ENCODE measurements at places on chromosomes 12 and 14. TPM values are rescaled to one million over a fixed set of nuclear protein-coding genes. Genes with fewer than 3 reads are reported as not detected.

Gene STON2
- polyA plus RNA-seq, result 14.8 TPM

Gene CEBPE
- not detected for polyA plus RNA-seq

Gene ANKS1B
- polyA plus RNA-seq, result 1.7 TPM

DNA sequence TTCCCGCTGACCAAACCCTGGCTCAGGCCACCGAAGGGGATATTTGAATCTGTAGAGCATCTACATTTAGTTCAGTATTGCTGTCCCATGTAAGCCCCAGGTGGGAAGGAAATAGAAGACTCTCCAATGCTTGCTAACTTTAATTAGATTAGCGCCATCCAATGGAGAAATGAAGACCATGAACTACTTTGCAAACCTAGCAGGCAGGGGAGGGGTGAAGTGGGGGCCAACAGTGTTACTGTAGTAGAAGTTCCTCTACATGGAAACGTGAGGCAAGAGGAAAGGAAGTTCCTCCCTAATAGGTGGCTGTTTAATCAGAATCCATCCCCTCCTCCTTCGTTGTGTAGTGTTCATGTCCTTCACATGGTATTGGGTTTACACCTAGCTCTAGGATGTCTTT, 9.3 kb upstream of the DENND5B start:
- DNase-seq, result no peak

- DNase-seq, result no peak
Observed at GRCh38 chr14:105065280-105066228, at the start of gene GPR132. Gene GPR132 (minus strand): TSS chr14:105065430. CDS start chr14:105055420, 10,010 bp downstream.

DNA sequence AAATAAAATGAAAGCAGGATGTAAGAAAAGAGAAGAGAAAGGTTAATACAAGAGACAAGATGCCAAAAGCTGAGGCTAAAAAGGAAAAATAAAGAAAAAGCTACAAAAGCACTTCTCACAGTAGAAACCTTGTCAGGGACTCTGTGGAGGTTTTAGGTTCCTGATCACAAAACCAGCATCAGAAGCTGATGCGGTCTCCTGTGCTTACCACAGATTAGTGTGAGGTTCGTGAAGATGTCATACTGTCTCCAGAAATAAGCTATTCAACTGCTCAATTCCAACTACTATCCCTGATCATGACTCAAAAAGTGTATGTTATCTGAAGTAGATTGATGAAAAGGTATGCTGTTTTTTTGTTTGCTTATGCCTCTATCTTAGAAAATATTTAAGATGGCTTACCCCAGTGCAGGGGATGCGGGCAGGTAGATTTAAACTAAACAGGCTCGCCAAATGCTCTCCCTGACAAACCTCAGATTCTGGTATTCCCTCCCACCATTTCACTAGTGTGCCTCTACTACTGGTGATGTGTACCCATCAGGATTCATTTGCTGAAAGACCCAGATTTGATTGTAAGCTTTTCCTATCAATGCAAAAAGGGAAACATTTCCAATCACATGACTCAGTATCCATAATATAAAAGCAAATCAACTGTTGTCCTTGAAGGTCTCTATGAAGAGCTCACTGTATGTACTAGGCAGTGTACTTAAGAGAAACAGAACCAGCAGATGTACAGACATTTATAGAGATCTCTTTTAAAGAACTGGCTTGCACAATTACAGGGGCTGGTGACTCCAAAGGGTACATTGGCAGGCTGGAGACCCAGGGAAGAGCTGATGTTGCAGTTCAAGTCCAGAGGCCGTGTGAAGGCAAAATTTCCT, 169.5 kb upstream of the FOXN3 start:
- no peak for DNase-seq

DNA sequence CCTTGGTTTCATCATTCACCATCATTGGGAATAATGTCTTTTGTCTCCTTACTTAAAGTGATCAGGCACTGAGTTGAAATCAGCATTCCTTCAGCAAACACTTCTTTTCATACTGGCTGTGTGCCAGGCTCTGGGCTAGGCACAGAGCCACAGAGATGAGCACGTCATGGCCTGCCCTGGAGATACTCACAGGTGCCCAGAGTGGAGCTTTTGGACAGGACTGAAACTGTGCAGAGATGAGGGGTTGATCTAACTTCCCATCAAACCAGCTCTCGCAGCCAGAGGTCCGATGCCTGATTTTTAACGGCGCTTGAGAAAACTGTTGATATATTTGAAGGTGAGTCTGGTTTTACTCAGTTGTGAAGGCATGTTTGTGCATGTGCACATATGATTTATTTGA, 43.1 kb downstream of the CACNA1C start:
- DNase-seq, result no peak

DNA sequence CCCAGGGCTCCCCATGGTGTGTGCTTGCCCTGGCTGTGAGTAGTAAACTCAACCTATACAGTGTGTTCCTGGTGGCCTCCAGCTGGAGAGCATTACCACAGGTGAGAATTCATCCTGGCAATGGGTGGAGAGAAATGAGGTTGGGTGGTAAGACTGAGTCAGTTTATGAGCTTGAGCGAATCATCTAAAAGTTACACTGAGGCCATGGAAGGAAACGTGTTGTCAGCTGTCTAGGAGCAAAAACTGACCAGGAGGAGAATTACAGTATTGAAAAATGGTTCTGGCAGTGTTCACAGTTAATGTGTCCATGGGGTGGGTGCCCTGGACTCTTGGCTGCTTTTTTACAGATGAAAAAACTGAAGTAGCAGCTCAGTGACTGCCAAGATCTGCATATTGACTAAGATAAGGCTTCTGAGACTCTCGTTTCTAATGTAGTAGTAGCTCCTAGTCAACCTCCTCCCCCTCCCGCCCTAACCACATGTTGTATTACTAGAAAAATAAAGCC, 202.0 kb upstream of the AMIGO2 start:
- no peak for DNase-seq

GRCh38 chr12:53208877-53209463, 1.9 kb upstream of the ITGB7 start:
- no peak for DNase-seq

- DNase-seq, result no peak
Observed at GRCh38 chr12:1435456-1435855, 158.9 kb downstream of the FBXL14 start.

DNA sequence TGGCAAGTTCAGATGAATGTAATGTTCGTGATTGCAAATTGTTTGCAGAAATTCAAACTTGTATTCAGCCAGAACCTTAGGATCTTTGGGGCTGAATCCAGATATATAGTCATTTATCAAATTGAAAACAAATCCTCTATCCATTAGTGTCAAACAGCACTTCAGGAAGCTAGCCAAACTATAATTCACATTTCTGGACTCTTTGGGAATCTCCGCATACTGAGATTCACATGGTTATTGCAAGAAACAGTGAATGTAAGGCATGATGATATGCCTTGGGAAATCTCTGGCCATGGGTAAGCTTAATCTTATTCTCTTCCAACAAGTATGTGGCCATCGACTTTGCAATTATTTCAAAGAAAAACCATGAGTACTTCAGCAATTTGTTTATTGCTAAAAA, 98.5 kb downstream of the KLHL28 start:
- no peak for DNase-seq

- no peak for DNase-seq
Observed at GRCh38 chr14:63209160-63209559, 4.9 kb downstream of the RHOJ start.

GRCh38 chr14:56587701-56588100, 8.1 kb downstream of the TMEM260 start:
- no peak for DNase-seq

- no peak for DNase-seq
Observed at GRCh38 chr14:83101846-83102245, 1568.2 kb upstream of the SEL1L start.

- DNase-seq, result no peak
Observed at GRCh38 chr14:20428010-20428365, 8.0 kb downstream of the KLHL33 start.

DNA sequence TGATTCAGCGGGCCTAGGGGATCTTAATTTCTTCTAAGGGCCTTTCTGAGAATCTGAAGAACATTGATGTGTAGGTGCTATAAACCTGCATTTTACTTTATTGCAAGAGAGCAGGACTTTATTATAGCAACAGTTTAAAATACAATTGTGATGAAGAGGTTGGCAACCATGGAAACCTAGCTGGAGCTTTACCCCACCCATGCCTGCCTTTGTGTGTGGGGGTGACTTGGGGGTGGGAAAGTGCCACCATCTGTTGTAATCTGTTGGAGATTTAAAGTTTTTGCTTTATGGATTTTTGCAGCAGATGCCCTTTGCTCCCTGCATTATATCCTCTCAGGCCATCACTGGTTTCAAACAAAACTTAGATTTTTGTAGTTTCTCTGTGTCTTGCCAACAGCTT, 64.6 kb downstream of the ATG14 start:
- no peak for DNase-seq
